ENCODE measurements at places on chromosomes 13 and 19.

DNA sequence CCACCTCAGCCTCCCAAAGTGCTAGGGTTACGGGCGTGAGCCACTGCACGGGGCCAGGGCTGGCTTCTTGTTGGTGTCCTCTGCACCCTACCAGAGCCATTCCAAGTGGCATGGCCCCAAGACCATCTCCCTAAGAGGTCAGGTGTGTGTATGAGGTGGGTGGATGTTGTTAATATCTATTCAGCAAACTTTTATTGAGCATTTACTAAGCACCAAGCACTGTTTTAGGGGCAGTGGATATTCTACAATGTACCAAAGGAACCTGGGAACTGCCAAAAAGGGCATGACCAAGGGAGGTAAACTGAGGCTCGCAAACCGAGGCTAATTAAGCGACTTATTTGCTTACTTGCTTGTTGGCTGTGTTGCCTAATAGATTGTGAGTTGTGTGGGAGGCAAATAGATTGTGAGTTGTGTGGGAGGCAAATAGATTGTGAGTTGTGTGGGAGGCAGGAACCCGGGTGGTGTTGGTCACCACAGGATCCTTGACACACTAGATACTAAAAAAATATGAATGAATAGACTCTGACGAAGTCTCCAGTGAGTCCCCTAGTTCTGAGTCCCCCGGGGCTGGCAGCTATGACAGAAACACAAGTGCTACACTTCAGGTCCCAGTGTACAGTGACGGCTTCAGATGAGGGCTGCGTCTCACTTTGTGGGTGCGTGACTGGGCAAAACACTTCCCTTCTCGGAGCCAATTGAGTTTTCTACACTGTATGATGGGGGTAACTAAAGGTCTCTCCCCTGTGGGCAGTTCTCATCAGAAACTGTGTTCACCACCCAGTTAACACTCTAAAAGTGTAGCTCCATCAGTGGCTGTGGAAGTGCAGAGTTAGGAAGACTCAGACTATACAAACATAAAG is 5.0 kb upstream of the BICRA start:
- DNase-seq = no peak

DNA sequence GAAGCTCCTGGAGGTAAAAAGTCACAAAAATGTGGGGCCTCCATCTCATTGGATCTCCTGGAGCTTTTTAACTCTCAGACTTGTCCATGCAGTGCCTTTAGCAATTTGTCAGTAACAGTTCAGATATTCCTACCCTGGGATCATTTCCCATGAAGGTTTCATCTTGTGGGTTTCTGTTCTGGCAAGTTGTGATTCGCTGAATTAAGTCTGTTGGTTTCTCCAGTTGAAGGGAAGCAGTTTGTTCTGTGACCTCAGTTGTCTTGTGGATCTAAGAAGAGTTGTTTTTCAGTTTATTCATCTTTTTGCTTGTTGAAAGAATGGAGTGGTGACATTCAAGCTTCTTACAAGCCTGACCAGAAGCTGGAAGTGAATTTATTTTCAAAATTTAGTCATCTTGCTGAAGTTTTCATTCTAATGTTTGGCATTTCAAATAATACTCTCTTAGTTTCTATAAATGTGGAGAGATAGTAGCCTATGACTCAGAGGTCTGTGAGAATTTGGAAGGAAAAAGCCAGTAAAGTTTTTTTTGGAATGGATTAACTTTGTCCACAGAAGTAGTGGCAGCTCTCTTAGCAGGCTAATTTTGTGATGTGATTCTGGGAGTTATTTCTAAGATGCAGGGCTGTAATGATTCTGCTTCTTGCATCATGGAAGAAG is 120.1 kb upstream of the CSNK1A1L start:
- no peak for DNase-seq

GRCh38 chr13:99288089-99288488 is 19.1 kb downstream of the GPR183 start:
- DNase-seq = peak; percentile 93

DNA sequence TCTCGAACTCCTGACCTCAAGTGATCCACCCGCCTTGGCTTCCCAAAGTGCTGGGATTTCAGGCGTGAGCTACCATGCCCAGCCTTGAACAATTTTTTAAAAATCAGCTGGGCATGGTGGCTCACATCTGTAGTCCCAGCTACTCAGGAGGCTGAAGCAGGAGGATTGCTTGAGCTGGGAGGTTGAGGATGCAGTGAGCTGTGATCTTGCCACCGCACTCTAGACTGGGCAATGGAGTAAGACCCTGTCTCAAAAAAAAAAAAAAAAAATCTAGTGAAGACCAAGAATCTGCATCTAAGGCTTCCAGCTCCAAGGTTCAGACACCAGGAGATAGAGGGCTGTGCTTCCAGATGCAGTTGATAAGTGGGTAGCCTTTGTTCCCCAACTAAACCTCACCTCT is 17.1 kb downstream of the DNASE2 start:
- DNase-seq = no peak

GRCh38 chr13:33383724-33384577 is 98.4 kb upstream of the STARD13 start:
- DNase-seq = no peak

DNA sequence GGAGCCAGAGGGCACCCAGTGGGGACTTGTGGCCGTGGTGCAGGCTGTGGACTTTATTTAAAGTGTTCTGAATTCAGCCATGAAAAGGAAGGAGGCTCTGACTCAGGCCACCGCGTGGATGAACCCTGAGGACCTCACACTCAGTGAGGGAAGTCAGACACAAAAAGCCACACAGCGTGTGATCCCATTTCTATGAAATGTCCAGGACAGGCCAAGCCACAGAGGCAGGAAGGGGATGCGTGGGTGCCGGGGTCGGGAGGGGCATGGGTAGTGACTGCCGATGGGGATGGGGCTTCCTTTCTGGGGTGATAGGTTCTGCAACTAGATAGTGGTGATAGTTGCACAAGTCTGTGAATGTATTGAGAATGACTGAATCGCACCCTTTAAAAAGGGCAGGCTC is 8.7 kb upstream of the ZBTB7A start:
- peak; percentile 45 for DNase-seq

DNA sequence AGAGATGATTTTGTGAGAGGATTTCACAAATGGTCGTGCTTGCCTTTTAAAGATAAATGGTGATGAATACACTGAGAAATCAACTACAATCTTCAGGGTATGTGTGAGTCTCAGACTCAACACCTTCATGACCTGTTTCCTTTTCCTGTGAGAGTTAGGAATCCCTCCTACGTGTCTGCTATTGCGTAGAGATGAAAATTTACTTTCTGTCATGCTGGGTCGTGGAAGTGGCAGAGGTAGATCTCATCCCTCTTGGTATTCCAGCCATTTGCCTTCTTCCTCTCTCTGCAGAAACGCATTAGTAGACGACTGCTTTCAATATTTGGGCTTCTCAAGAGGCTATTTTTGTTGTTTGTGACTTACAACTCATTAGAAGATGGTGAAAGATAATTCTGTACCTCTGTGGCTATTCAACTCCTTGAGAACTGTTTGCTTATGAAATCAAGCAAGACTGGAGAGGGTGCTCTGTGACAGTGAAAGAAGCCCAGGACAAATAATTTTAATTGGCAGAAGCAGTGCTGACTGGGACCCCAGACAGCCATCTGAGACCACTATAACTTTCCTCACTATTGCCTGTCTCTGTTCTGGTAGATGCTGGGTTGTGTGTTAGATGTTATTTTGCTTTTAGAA is 233.1 kb downstream of the LACC1 start:
- no peak for DNase-seq

GRCh38 chr19:11387162-11388034 is 3.3 kb upstream of the EPOR start:
- no peak for DNase-seq

DNA sequence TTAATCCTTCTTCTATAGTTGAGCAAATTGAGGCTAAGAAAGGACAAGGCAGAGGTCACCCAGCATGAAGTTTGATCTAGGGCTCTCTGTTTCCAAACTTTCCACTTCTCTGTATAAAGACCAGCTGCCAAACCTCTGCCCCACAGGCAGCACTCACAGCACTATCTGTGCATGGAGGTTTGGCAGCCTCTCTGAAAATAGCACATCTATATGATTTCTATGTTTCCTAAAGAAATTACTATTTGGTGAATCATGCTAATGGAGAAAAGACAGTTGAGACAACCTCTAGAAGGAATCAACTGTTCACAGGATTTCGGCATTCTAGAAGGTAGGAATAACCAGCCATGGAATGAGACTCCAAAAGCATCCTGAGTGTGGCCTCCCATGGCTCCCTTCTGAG is 554.5 kb downstream of the IRS2 start:
- no peak for DNase-seq

GRCh38 chr19:52638601-52639000 is 446 bp upstream of the ZNF83 start:
- DNase-seq = no peak

- no peak for DNase-seq
These were observed 149.8 kb downstream of the DLEU7 start for GRCh38 chr13:50693727-50694126.

DNA sequence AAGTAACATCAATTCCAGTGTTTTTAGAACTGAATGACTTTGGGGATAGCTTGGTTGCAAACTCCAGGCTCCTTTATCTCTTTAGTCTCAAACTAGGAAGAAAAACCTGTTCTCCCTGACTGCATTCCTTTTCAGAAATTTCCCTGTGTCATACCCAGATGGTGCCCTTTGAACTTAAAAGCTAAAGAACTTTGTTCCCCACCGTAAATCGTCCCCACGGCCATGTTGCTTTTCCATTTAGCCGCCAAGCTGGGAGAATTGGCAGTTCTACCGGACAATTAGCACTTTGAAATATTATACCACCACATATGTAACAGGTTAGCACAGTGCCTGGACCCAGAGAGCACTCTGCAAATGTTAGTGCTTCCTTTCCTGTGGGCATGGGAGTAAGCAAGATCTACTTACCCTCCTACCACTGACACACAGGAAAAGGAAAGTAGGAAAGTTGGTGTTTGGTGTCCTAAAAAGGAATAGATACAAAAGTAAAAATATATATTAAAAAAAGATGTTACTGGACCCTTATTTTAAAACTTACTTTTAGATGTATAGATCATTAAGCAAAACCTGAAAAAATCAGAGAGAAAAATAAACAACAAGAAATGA is 191.9 kb upstream of the MIR17HG start:
- DNase-seq = no peak

DNA sequence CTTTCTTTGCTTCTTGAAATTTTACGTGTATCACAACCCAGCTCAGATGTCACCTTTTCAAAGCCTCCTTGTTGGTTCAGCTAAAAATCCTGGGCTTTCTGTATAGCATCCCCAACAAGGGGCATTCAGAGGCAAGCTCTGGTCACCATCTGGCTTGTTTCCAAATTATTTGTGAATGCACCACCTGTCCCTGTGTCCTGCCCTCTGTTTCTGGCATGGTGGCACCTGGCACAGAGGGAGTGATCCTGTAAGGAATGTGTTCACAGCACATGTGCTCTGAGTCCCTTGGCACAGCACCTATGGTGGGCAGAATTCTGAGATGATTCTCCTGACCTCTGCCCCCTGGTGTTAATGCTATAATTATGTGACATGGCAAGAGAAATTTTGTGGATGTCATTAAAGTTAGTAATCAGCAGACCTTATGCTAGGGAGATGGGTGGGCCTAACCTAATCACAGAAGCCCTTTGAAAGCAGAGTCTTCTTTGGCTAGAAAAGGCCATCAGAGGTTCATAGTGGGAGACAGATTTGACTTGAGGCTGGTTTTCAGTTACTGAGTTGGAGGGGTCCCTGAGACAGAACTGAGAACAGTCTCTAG is 76.3 kb downstream of the ZNF429 start:
- no peak for DNase-seq

GRCh38 chr13:99417201-99418102 is 83.8 kb upstream of the TM9SF2 start:
- DNase-seq = no peak

DNA sequence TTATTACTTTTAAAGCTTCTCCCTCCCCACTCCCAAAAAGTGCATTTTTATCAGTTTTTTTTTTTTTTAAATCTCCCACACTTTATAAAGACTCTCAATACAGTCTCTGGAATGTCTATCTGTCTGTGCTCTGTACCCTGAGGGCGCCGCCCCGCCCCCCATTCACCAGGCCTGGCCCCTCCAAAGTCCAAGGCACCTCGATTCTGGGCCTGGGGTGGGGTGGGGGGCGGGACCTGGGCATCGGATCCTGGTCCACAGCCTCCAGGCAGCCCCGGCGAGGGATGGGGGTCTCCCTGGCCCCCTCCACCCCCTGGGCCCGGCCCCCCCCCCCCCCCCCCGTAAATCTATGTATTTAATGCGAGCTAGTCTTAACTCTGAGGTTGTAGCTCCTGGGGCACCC is 23.3 kb downstream of the ZBTB7A start:
- no peak for DNase-seq

DNA sequence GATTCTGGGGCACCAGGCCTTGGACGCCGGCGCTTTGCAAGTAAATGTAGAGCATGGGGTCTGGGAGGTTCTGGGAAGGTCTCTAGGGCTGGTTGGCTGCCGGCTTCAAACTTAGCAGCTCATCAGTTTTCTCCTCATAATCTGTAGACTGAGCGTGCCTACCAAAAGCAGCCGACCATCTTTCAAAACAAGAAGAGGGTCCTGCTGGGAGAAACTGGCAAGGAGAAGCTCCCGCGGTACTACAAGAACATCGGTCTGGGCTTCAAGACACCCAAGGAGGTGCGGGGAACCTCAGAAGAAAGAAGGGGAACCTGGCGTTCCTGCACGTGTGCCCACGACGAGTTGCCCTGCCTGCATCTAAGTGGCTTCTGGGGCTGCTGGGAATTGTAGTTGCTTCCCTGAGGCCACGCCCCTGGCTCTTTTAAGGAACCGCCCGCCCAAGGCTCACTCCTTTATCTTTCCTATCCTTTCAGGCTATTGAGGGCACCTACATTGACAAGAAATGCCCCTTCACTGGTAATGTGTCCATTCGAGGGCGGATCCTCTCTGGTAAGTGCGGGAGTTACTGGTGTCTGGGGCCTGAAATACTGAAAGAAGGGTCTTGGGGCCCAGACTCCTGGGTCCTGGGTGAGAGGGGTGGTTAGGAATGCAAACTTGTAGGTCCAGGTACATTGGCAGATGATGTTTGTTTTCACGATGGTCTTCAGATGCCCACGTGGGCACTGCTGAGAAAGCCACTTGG is 984 bp downstream of the RPS11 start:
- DNase-seq = peak; percentile 83

DNA sequence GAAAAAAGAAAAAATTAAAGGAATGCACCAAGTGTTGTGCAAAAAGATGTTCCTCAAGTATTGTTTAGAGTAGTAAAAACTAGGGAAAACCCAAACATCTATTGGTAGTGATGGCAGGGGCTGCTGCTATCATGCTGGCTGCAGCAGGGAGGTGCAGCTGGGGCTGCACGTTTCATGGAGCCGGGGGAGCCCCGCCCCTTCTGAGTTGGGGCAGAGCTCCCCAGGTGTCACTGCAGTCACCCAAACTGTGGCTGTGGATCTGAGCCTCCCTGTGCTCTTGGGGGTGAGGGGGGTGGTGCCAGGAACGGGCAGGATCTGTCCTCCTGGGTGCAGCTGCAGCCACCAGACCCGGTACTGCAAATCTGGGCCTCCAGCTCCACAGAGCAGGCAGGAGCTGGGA is 11.5 kb upstream of the UBE2S start:
- no peak for DNase-seq
